Astrocyte (in vitro differentiated cells and primary cell): ENCODE measurements at places on chromosomes 1 and 21. TPM values are rescaled to one million over a fixed set of nuclear protein-coding genes. Genes with fewer than 3 reads are reported as not detected.

DNA sequence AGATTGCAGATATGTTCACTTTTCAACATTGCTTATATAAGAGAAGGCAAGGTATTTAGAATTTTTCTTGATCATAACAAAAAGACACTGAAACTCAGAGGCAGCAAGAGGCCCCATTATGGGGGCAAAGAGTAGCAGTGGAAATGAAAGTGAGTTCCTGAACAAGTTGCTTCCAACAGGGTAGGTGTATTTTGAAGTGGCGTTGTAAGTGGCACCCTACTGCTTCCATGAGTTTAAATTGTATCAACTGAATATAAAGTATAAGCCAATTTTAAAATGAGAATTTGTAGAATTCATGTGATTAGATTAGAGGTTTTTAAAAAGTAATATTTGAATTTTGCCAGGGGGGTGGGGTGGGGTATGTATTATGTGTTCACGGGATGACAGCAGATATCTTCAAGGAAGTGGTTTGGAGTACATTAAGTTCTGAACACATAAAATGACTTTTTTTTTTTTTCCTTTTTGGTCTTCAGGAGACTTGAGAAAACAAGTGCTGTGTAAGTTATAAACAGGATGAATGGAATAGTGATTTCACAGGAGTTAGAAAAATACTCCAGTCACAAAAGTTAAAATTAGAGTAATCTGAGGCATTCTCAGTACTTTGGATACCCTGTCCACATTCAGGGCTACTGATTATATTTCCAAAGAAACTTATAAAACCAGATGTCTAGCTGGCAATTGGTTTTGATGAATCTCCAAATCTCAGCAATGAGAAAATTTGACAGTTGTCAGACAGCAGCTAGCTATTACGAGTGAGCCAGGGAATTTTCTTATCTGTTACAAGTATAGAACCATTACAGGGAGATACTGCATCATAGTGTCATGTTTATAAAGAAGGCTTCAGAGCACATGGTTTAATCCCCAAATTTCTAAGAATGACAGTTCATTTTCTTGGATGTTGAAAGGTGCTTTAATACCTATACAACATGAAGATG lies 182.0 kb downstream of the ST6GALNAC3 start:
- DNase-seq, result no peak

DNA sequence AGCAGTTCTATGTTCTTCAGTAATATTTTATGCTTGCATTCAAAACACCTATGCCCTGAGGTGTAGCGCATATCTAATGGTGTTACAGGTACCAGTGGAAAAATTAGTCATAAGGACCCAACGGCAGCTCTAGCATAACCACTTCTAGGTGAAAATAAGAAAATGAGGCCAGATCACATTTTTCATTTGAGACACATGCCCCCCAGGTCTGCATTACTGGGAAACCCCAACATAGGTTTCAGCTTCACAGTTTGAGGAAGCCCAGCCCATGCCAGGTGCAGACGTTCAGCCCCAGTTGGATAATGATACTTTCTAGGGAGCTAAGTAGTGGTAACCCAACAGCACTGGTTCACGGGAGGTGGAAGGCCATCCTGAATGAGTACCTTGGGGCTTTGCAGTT lies 129.8 kb downstream of the CNIH3 start:
- DNase-seq, result no peak

DNA sequence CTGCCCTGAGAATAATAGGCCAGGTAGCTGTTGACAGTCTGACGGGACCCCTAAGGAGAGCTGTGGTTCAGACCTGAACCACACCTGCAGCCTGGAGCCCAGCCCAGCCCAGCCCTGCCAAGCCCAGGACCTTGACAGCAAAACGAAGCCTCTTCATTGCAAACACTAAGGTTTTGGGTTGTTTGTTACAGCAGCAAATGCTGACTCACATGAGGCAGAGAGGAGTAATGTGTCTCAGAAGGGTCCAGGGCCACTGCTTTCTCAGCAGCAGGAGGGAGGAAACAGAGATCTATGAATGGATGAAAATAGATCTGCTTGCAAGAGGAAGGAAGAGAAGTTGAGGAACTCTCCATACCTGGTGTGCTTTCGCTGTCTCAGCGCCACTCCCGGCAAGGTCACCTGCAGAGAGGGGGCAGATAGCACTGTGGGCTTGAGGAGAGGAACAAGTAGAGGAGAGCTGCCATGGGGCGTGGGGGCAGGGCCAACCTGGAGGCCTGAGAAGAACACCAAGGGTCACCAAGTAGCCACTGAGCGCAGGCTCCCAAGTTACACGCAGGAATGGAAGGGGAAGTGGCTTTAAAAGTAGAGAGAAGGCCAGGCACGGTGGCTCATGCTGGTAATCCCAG lies 127.2 kb downstream of the ZNF281 start:
- DNase-seq, result no peak

DNA sequence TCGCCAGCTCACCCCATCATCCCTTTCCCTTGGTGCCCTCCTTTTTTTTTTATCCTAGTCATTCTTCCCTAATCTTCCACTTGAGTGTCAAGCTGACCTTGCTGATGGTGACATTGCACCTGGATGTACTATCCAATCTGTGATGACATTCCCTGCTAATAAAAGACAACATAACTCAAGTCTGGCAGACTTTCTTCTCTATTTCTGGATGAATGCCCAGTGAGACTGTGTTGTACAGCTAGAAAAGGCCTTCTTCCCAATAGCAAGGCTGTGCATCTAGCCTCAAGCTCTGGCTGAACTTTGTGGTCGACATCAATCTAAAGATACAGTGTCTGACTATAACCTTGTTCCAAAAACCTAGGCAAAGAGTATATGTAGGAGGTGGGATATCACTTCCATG lies 6.4 kb downstream of the IL24 start:
- no peak for DNase-seq

MYOC gene
- not detected in 2 replicates for total RNA-seq
